ENCODE measurements at places on chromosomes 4 and X.

GRCh38 chr4:94575652-94576051, 123.9 kb downstream of the PDLIM5 start:
- no peak for DNase-seq

- DNase-seq = no peak
These were observed at the start of gene MGARP for GRCh38 chr4:139279760-139280620. TSS of gene MGARP (minus strand) at chr4:139280225. CDS start at chr4:139280158, 67 bp downstream.

DNA sequence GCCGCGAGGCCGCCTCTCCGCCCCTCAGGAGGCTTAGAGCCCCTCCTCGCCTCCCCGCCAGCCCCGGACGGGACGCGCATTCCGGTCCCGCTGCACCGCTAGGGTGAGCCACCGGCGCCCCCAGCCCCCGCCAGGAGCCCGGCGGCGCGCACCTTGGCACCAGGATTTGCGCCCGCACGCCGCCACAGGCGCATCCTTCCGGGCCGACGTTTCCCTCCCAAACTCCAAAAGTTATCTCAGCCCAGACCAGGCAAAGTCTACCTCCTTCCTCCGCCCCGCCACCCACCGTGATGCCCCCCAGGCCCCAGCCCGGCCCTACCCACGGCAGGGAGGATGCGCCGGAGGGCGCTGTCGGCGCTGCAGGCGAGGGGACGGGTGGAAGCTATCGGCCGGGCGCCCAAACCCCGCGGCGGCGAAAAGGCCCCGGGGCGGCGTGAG, 538 bp downstream of the SCML2 start:
- no peak for DNase-seq

DNA sequence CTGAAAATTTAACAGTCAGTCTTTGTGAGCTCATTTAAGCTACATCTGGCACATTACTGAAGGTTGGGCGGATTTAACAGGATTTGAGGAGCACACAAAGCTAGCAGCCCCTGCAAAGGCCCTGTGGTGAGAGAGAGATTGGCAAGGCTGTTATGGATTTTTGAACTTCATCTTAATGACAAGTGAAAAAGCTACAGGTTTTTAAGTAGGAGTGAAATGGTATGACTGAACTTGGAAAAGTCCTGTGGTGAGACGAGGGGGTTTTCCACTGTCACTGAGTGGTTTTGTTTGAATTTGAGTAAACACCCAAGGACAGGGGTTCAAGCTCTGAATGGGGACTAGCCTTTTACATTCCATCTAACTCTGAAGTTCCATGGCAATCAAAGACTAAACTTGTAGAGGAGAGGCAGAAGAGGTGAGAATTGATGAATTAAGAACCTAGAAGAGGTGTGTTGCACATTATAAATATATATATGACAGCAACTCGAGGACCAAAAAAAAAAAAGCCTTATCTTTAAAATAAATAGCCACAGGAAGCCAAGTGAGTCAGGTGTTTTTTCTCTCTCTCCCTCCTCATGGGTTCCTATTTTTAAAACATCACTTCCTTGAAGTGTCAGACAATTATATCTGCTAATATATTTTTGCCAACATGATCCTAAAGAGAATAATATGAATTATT, 47.8 kb upstream of the CLNK start:
- DNase-seq = no peak

DNA sequence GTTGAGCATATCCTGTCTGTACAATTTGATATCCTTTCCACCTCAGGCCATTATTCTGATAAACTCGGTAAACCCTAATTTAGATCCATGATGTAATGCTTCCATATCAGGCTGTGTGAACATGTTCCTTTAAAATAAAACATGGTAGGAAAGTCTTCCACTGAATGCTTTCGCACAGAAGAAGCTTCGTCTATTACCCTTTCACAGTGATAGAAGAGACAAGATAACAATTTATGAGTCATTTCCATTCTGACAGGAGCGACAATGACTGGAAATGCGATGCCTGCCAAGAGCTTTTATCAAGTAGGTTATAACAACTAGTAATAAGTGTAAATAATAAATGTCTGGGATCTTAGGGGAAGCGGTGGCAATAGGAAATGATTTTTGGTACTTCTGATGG, 98.8 kb downstream of the TTC29 start:
- no peak for DNase-seq

GRCh38 chr4:131248314-131248713, 1900.8 kb upstream of the PCDH10 start:
- no peak for DNase-seq

- peak; percentile 66 for DNase-seq
These were observed 1.2 kb downstream of the CORIN start for GRCh38 chr4:47836641-47837093.

DNA sequence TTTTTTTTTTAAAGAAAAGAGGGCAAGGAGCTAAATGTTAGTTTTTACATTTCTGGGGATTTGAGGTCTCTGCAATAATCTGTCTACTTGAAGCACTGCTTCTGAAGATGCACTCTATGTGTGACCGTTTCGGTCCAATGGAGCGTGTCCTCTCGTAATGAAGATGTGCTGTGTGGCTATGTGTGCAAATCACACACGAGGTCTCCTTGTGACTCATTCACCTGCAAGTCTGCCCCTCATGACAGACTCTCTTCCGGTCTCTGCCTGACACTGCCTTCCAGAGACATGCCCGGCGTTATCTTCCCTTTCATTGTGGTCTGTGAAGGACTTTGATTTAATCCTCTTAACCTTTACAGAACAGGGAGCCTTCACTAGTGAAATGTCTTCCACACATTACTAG, 84.3 kb downstream of the TRAM1L1 start:
- DNase-seq = no peak

DNA sequence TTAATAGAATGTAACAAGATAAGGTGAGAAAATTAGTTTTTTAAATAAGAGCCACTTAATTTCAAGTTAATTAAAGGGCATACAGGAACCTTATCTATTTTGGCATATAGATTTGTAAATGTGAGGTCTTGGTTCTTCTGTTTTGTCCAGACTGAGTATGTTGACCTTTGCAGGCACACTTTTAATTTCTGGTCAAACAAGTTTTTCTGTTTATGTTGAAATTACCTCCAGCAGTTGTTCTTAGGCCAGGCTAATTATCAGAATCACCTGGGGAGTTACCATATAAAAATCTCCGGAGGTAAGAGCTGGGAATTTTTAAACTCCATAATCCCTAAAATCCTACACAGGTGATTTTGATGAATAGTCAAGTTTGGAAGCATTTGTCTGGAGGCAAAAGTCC, 227.4 kb upstream of the ANKRD50 start:
- no peak for DNase-seq

- DNase-seq = no peak
These were observed 135.0 kb downstream of the GPC3 start for GRCh38 chrX:133850399-133850798.

GRCh38 chr4:168637872-168638756, 141.3 kb downstream of the PALLD start:
- DNase-seq = no peak

DNA sequence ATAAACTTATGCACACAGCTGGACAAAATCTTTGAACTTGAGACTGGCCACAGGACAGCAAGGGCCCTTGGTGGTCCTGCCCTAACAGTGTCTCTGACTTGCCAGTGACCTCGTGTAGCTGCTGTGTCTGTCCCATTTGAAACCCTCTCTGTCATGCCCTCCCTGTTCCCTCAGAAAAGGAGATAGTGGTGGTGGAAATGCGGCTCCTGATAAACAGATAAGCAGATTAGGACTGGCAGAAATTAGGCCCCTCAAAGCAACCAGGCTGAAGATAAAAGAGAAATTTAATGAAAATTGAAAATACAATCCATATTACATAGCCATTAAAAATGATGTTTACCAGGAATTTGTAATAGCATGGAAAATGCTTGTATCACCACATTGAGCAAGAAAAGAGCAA, 136.6 kb upstream of the ATP6AP2 start:
- DNase-seq = no peak

DNA sequence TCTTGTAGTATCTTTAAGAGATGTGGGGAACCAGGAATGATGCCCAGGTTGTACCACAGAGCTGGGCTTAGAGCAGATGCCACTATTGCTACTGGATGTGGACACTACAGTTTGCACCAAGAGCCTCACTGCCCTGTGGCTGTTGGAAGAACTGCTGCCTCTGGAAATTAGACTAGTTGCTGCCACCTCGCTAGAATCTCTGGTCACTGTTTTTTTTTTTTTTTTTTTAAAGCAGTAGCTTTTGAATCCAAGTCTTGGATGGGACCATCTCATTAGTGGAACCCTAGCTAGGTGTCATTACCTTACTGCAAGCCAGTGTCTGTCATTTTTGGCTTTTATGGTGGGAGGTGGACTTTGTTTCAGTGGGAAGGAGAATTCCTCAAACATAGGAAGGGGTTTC, 105.5 kb downstream of the ARHGAP10 start:
- no peak for DNase-seq

DNA sequence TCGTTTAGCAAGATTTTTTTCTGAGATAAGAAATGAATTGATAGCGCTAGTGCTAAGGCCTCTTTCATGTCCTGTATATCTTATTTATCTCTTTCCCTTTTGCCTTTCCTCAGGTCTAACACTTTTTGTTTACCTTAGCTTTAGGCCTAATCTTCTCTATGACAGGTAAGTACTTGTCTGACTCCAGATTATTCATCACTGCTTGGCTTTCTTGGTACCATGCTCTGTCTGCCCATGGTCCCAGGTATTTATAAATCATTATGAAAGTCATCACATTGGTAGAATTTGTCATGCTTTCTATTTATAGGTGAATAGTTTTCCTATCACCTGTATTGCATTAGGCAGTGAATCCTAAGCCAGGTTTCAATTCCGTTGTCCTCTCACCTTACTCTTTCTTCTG, 99.5 kb upstream of the CTSO start:
- DNase-seq = no peak

DNA sequence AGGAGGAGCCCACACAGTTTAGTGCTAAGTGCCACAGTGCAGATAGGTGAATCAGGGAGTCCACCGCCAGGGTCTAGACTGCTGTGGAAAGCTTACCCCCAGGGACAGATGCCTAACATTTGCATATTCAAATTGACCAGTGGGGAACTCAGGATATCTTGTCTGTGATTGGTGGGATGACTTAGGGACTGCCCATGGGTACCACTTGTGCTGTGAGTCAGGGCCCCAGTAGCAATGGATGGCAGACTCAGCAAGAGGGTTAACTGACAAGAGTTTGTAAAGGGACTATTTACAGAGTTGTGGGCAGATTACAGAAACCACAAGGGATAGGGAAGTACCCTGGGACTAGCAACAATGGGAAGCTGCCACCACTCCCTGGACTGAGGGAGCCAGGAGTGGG, 282.1 kb downstream of the BCOR start:
- no peak for DNase-seq

GRCh38 chr4:128854433-128854832, 44.9 kb downstream of the JADE1 start:
- no peak for DNase-seq

- DNase-seq = no peak
These were observed 116.6 kb upstream of the RAI2 start for GRCh38 chrX:17977696-17978095.

DNA sequence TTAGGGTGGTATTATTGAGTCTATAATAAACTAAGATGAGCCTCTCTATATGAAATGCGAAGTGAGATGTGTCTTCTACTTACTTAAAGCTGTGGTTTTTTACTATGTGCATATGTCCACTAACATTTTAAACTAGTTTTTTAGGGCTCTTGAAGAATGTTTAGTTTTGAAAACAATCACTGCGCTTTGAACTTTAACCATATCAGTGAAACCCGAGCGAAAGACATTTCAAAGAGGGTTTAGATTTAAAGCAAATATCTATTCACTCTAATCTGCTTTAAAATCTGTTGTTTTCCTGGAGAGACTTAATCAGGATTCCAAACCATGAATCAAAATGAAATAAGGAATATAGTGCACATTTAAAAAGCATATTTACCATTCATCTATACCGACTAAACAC, 24.8 kb upstream of the SLC7A11 start:
- no peak for DNase-seq

DNA sequence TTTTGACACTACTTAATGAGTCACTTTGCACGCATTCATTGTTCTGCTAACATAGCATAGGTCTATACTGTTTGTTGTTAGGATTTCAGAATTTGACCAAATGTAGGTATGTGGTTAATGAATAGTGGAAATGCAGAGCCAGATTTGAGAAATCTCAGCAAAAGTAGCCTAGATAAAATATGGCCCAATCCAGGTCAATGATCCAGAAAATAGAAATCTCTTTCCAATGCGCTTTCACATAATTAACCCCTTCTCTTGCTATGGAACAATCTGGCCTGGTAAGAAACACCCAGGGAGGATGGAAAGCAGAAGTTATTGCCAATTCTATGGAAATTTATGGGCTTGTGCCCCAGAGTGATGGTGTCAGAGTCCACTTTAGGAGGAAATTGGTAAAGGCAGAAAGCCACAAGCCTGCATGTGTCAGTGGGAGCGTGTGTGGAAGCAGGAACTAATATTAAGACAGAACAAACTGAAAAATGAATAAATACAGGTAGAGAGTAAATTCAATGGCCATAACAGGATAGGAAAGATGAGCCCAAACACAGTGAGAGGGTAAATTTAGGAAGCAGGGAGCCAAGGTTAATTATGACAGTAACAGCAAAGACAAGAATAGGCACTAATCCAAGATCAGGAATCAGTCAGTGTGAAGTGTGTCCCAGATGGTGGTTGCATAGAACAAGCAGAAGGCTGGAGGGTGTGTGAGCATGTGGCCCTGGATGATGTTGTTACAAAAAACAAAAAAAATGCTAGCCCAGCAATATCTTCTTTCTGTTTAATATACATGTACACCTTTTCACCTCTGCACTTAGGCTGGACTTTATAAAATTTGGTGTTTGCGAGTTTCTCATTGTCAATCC, 102.9 kb downstream of the SYTL5 start:
- DNase-seq = no peak

- no peak for DNase-seq
These were observed 37.3 kb upstream of the GK2 start for GRCh38 chr4:79445371-79445781.

DNA sequence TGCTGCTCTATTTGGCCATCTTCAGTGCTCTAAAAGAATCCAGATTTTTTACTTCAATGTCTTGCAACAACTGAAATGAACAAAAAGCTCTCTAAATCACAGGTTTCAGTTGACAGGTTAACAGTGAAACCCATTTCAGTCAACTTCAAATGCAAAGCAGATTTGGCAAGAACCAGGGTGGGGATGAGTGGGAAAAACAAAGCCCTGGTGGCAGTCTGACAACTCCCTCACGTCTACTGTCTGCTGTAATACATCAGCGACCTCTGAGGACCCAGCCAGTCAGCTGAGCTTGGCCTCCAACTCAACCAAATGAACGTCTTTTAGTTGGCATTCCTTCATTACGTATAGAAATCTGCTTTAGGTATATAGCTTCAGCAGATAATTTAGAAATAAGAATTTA, 95.8 kb downstream of the COL25A1 start:
- DNase-seq = no peak

DNA sequence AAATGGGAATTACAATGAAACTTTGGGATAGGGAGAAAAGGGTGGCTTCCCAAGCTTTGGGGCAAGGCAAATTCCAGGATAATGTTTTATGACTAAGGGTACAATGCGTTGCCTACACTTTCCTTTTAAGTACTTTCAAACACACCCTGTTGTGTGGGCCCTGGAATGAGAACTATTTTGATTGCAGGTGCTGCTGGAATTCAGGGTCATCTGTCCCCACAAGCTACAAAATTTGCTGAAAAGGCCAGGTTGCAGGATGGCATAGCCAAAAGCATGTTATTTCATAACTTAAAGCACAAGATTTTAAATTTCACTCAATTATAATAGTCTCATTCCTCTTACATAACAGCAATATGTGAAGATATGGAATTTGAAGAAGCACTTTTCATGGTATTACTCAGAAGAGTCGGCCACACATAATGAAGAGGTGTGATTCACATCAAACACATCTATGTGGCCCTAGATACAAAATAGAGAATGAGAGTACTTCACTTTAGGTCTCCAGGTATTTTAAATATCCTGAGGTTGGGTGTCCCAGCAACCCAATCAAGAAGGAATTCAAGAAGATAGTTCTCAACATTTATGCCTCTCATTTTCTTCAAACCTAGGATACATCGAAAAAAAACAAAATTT, 89.3 kb downstream of the APBB2 start:
- no peak for DNase-seq

Measured in NCI-H2081 treated with DMSO at 0.1 percent for 48 hours (cell line).